ENCODE measurements at places on chromosomes 3 and 15.
A peak's percentile ranks its signal among the peaks of the same experiment; 100 is the strongest.

- DNase-seq, result no peak
These were observed 109.9 kb upstream of the NANOGP8 start for GRCh38 chr15:35195031-35195430.

DNA sequence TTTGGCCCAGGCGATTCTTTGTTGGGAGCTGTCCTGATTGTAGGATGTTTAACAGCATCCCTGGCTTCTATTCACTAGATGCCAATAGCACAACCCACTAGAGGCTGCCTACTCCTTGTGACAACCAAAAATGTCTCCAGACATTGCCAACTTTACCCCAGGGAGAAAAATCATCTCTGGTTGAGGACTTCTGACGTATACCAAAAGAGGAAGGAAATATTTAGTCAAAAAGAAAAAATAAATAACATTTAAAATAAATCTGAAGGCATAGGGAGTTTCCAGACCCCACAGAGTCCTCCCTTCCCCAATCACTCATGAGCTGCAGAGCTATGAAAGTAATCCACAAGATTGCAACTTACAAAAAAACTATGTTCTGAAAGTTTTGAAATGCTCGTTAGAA, 61.0 kb downstream of the MECOM start:
- DNase-seq, result no peak

DNA sequence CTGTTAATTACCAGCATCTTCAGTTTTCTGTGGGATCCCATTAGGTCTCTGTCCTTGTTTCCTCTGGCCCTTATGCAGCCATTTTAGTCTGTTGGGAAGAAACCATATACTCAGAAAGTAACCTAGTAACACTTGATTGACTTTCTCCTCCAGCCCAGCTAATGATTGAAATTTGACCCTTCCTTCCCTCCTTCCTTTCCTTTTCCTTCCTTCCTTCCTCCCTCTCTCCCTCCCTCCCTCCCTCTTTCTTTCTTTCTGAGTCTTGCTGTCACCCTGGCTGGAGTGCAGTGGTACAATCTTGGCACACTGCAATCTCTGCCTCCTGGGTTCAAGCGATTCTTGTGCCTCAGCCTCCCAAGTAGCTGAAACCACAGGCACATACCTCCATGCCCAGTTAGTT, 5.9 kb upstream of the ZNF620 start:
- DNase-seq, result no peak

GRCh38 chr15:57464480-57464879, 88.2 kb downstream of the CGNL1 start:
- no peak for DNase-seq

DNA sequence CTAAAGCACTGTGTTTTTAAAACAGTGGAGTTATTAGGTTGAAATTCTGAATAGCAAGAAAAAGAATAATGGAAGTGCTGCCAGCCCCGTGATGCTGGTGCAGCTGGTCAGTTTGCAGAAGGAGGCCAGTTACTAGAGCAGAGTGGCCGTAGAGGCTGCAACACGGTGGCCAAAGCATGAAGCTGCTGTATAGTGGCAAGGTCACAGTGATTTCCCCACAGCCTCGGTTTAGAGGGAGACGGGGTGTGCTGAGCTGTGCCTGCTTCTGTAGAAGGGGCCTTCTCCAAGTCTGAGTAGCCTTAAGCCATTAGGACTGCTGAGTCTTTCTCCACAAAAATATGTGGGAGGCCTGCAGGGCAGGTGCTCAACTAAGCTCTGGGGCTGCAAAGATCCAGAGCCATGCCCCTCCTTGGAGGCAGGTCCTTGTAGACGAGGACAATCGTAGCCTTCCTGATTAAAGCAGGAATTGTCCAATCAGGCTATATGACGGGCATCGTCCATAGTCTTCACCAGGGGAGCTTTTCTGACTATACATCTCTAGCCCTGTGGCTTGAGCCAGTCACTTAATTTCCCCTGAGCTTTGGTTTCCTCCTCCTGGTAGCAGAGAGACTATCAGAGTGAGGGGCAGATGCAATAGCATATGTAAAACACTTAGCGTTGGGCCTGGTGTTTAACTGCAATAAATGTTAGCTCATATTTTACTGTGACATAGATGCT, 151.6 kb downstream of the PGPEP1L start:
- DNase-seq, result no peak

DNA sequence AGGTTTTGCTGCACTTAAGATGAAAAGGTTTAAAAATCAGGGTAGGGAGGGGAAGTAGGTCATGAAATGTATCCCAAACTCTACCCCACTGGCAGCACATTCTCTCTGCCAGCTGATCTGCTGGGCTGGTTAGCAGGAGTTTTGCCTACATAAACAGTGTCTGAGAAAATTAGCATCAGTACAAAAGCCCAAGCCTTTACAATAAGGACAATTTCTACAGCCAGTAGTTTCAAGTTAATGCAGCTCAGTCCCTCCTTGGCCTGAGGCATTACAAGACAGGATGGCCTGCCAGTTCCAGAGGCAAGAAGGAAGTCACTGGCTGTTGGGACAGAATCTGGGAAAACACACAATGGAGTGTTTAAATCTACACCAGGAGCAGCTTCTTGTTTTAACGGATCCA, 32.8 kb downstream of the NCEH1 start:
- no peak for DNase-seq

- DNase-seq, result no peak
These were observed 18.7 kb downstream of the CRBN start for GRCh38 chr3:3160826-3161225.

DNA sequence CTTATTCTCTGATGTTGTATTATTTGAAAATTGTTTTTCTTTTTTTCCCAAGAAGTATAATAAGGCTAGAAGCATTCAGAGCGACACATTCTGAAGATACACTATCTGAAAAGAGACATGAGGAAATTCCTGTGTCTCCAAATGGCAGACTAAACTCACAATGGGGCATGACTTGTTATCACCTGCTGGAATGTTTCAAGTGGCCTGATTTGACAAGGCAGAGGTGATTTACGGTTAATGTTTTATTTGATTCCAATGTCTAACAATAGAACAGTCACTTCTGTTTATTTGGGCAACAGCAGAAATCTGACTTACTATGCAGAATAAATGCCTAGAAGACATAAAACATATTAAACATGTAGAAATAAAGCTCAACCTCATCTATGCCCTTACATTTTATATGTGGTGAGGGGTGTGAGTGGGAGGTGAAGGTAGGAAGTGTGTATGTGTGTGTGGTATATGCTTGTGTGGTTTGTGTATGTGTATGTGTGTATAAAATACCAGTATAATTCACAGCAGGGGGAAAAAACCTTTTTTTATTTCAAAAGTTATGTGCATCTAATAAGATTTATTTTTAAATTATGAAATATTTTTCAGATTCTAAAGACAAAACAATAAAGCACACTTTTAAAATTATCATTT, 1051.7 kb downstream of the ROBO2 start:
- no peak for DNase-seq

- DNase-seq, result no peak
These were observed 857.0 kb downstream of the SI start for GRCh38 chr3:164221297-164221696.

- no peak for DNase-seq
These were observed 8.6 kb downstream of the TLE3 start for GRCh38 chr15:70088887-70089691.

DNA sequence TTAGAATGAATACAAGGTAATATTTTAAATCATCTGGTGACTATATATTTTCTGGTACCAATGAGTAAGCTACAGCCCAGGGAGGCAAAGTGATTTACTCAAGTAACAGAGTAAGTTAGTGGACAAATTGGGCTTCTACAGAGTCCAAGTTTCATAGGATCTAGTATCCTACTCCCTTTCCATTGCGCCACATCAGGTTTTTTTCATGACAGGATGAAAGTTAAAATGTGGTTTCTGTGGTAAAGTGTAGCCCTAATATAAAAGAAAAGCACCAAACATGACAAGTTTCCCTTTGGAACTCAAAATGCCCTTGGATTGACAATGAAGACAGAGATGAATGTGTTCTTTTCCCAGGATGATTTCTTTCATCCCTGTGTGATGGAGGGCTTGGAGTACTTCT, 350.8 kb upstream of the ZNF385D start:
- no peak for DNase-seq

DNA sequence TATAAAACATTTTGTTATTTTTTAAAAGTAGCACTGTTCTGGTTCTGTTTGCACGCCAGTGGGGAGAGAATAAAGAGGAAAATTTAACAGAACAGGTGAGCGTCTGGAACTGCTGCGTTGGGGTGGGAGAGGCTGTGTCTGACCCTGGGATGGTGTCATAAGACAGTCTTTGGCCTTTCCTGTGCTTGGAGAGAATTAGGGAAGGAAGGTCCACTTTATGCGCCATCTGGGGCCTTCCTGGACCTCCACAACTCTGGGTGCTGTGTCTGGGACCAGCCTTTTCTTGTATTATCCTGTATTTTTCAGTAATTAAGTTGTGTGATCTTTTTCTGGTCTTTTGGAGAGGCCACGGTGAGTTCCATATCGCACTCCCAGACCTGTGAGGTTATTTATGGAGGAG, 3.3 kb downstream of the FAM43A start:
- DNase-seq, result no peak

DNA sequence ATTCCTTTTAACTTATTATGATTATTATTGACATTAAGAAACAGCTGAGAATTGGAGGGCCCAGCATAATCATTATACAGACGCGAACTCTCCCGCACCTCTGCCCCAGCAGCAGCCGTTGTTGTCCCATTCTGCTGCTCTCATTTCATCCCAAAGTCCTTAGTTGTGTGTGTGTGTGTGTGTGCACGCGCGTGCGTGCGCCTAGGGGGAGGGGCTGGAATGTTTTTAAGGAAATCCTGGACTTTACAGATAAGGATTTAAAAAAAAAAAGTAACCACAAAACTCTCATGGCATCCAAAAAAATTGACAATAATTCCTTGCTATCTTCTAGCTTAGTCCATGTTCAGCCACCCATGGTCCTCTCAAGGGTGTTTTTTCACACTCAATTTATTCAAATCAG, 134.2 kb downstream of the WNT7A start:
- DNase-seq, result no peak

GRCh38 chr3:115830764-115831395, 207.6 kb downstream of the GAP43 start:
- DNase-seq, result no peak

- DNase-seq, result no peak
These were observed 16.5 kb downstream of the BCHE start for GRCh38 chr3:165820671-165821123.

DNA sequence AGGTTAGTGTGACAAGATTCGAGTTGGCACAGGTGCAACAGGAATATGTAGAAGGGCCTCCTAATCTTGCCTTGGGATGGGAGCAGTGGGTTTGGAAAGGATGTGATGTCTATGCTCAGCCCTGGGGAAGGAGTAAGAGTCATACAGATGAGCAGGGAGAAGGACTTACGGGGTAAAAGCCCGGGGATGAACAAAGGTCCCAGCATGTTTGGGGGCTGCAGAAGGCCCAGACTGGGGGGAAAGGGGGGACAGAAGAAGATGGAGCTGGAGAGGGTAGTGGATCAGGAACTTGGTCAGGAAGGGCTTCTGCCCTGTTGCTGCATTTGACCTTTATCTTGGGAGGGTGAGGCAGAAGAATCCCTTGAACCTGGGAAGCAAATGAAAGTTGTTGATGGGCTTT, 240.1 kb upstream of the ST8SIA2 start:
- DNase-seq, result no peak

DNA sequence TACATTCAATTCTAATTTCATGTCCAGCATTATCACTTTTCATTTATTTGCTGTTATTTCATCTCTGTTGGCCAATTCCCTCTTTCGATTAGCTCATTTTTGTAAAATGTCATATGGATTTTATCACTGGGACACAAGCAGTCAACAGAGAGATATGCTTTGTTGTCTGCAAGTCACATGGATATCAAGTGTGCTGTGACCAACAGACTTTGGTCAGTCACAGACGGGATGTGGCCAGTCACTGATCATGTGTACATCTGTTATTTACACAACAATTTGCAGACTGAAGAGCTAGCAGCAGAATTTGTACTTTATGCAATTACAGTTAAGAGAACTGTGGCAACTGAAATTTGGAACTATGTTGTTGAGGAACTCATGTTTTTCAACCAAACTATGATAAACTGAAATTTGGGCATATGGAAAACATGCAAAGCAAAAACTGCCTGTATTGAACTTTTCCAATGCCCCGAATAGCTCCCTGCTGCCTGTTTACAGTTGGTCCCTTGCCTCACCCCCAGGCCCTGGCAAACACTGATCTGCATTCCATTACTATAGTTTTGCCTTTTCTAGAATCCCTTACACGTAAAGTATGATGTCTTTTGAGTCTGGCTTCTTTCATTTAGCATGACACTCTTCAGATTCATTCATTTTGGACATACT, 104.4 kb downstream of the RPL22L1 start:
- no peak for DNase-seq

DNA sequence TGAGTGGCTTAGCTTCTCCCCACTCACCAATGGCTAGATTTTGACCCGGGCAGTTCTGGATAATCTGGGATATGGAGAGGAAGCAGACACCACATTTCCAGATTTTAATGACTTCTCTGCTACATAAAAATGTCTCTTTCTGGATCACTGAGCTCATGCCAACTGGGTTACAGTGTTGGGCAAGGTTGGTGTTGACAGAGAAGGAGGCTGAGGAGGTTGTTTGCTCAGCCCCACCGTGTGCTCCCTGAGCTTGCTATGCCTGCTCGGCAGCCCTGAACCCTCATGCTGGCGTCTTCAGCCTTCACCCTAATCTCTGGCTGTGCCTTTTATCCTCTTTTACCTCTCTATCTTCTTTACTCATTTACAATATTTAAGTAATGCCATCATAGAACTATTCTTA, 53.0 kb upstream of the KPNA4 start:
- peak; percentile 53 for DNase-seq

DNA sequence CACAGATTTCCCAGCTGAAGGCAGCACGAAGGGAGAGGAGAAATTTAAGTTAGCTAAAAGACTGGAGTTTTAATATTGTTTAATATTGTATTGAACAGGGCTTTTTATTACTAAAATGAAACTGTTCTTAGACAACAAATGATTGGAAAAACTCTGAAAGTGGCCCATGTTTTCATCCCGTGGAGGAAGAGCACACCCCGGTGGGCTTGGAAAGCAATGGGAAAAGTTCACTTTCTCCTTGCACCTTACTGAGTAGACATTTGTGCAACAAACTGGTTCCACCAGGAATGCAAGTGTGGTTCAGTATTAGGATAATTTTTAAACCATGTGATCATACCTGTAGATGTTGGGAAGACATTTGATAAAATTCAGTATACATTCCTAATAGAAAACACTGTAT, 8.2 kb upstream of the ESYT3 start:
- no peak for DNase-seq

Data from ureter (tissue), 1 donor.